Tracheal epithelial cell (primary cell): ENCODE measurements at places on chromosomes 2 and 18. TPM values are rescaled to one million over a fixed set of nuclear protein-coding genes. Genes with fewer than 3 reads are reported as not detected.

SLC4A3 gene
- total RNA-seq, result 1.3 and 5.3 TPM in 2 replicates

CPLX4 gene
- 0.24 TPM in 1 of 2 replicates, not detected in the other for total RNA-seq

BOLL gene
- total RNA-seq, result not detected in 2 replicates

PFN4 gene
- 0.21 and 0.48 TPM in 2 replicates for total RNA-seq
